GF-D8 (cell line): ENCODE measurements at places on chromosomes 5 and 9.

GRCh38 chr5:171865471-171865870 is 79.9 kb downstream of the SMIM23 start:
- DNase-seq: peak; percentile 49

- no peak for DNase-seq
Measured at GRCh38 chr5:5294429-5294828, 128.0 kb upstream of the ICE1 start.

GRCh38 chr9:113631137-113631765 is 167.7 kb downstream of the RGS3 start:
- DNase-seq: no peak

- DNase-seq: no peak
Measured at GRCh38 chr9:116165912-116166311, 12.3 kb downstream of the PAPPA start.

DNA sequence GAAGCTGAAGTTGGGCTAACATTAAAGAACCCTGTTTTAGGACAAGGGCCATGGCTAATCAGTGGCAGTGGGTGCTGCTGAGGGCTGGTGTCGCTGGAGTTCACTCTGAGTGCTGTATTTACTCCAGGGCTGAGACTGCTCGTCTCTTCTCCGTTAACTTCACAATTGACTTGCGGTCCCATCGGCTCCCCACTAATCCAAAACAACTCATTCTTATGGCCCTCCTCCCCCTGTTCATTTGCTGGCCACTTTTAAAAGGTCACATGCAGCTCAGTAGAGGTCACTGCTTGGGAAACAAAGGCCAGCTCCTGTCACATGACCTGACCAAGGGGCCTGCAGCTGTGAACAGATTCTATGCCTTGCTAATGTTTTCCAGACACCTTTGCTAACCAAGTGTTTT is 38.4 kb downstream of the PTCH1 start:
- no peak for DNase-seq
